ENCODE measurements at places on chromosomes 1 and 21. TPM values are rescaled to one million over a fixed set of nuclear protein-coding genes. Genes with fewer than 3 reads are reported as not detected.

The ACTA1 gene
- not detected for total RNA-seq

The C1orf167 gene
- not detected for total RNA-seq

The MYCL gene
- total RNA-seq, result not detected

The LCE1B gene
- total RNA-seq, result not detected

The PTCH2 gene
- total RNA-seq, result not detected

The ARHGAP29 gene
- total RNA-seq, result 37.2 TPM

The C1QTNF12 gene
- not detected for total RNA-seq

The SLC37A1 gene
- total RNA-seq, result 1.7 TPM

The LDLRAD2 gene
- total RNA-seq, result not detected

The TNFRSF4 gene
- total RNA-seq, result not detected

The DHDDS gene
- 62.5 TPM for total RNA-seq

Measured in M059J (cell line).